ENCODE measurements at places on chromosomes 5 and 9.
A peak's percentile ranks its signal among the peaks of the same experiment; 100 is the strongest.

GRCh38 chr5:136132087-136132486 is 558 bp upstream of the SMAD5 start:
- peak; percentile 60 for DNase-seq

DNA sequence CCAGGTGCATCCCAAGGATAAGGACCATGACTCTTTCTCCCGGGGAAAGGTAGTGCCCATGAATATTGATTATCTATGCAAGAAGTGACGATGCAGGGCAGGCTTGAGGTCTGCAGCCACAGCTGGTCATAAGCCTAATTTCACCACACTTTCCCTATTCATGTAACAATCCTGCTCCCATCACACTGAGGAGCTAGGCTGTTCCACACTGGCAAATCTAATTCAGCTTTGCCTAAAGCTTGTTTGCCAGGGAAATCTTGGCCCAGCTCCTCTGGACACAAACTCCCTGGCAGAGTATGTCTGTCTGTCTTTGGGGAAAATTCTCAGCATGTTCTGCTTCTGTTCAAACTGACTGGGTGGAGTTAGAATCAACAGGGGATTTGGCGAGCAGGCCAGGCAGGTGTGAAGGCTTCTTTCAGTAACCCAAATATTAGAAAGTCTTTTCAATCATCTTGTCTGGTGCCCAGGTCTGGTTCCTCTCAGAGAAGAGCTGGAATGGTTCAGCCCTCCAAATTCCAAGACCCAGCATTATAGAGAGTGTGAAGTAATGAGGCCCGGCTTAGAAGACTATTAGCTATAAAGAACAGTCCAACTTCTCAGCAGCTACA is 88.5 kb upstream of the SPDL1 start:
- DNase-seq = no peak

DNA sequence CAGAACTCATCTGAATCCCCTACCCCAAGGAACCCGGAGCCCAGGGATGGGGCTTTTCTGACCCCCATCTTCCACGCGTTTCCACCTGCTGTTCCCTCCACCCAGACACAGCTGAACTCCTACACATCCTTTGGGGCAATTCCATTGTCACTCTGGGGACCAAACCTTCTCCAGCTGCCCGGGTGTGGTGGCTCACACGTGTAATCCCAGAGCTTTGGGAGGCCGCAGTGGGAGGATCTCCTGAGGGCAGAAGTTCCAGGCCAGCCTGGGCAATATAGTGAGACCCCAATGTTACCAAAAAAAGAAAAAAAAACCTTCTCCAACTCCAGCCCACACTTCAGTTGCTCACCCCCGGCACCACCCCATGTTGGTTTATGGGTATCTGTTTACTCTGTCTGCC is 8.1 kb downstream of the EPB41L4B start:
- DNase-seq = no peak

DNA sequence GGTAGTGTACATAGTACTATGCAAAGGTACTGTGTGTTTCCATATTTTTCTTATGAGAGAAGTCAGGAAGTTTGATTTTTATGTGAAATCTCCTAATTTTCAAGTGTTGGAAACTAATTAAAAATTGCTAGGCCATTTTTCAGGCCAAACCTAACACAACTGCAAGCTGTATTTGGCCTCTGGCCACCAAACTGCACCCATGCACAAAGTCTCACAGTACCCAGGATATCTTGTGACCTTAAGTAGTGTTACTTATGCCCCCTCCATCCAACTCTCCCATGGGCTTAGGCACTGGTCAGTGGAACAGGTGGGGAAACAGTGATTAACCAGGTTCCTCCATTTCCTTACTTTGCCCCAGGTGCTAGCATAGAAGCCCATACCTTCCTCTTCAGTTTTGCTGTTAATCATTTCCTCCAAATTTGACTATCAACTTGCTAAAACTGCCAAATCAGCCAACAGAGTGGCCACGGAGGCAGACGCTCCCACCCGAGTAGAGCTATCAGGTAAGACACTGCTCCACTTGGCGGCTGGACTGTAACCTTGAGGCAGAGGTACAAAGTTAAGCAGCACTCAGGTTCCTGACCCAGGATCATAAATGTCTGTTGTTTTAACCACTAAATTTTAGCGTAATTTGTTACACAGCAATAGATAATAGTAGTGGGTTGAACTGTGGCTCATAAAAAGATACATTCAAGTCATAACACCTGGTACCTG is 19.5 kb upstream of the KIF27 start:
- no peak for DNase-seq

DNA sequence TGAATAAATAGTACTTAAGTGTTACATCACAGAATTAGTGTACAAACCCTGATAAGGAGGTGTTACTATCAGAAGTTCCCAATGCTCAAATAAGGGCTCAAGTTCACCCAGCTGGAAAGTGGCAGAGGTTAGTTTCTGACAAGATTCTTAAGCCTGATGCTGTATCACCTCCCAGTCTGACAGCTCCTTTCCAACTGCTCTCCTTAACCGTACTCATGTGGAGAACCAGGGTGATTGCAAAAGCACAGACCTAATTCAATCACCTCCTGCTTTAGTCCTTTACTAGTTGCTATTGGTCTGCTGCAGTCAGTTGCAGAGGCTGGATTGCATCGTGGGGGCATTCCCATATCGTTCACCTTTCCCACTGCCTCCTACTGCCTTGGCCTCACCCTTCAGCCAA is 100.4 kb upstream of the ZNF618 start:
- DNase-seq = no peak

GRCh38 chr9:100959226-100959625 is 69.3 kb upstream of the PLPPR1 start:
- DNase-seq = no peak

DNA sequence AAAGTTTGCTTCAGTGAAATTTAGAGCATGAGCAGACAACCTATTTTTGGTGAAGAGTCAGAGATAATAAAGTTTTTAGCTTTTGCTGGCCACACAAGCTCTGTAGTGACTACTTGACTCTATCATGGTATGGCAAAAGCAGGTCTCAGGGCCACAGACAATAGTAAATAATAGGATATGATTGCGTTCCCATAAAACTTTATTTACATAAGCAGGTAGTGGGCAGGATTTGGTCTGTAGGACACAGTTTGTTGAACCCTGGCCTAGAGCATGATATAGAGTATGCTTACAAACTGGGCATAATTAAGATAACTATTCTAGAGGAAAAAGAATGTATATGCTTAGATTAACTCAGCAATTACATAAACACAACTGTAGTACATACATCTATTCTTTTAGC is 30.1 kb downstream of the ITGA1 start:
- DNase-seq = no peak

- no peak for DNase-seq
These were observed 4.8 kb downstream of the ECSCR start for GRCh38 chr5:139457653-139458306.

DNA sequence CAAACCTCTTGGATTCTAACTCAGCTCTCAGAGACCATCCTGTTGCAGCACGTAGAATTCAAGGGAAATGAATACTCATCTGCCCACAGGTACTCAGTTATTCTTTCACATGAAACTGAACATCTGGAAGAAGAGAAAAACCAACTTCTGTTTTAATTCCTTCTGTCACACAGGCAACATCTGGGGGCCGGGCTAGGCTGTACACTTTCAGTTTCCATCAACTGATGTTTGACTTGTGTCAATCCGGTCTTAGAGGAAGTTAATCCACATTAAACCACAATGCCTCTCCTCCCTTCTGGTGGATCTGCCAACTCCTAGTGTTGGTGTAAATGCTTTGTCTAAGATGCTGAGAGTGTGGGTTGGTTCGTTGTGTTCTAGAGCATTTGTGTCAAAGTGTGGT is 17.6 kb downstream of the DMRT3 start:
- DNase-seq = no peak

GRCh38 chr5:106862450-106863193 is 808.1 kb downstream of the EFNA5 start:
- DNase-seq = no peak

DNA sequence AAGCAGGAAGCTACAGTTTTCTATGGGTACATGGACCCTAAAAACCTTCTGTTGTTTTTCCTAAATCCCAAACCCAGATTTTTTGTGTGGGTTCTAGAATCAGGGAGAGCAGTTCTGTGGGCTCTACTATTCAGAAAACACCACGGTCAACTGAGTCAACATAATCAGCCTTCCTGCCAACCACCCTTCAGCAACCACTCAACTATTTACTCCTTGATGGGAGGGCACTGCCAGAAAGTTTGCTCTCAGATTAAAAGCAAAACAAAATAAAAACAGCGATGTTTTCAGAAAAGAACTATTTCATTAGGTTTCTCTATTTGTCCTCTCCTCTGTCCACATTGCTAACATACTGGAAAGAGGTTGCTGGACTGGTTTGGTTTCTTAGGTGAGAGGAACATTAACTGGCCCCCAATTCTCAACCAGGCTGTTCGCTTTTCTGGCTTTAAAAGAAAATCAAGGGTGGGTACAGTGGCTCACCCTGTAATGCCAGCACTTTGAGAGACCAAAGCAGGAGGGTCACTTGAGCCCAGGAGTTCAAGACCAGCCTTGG is 72.3 kb downstream of the GCNT1 start:
- DNase-seq = no peak

GRCh38 chr5:145991044-145991575 is 54.7 kb downstream of the SH3RF2 start:
- DNase-seq = no peak

DNA sequence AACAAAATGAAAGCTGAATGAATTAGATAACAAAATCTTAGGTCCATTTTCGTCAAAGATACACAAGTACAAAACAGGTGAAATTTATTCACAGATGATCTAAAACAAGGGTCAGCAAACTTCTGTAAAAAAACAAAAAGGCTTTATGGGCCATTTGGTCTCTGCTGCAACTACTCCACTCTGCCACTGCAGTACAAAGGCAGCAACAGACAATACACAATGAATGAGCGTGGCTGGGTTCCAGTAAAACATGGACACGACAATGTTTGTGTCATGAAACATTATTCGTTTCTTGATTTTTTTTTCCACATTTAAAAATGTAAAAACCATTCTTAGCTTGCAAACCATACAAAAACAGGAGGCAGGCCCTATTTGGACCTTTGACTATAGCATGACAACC is 71.9 kb downstream of the ECPAS start:
- no peak for DNase-seq

- no peak for DNase-seq
These were observed 10.5 kb upstream of the IPPK start for GRCh38 chr9:92680166-92681119.

- DNase-seq = no peak
These were observed 9.6 kb downstream of the PALM2AKAP2 start for GRCh38 chr9:109789556-109789955.

DNA sequence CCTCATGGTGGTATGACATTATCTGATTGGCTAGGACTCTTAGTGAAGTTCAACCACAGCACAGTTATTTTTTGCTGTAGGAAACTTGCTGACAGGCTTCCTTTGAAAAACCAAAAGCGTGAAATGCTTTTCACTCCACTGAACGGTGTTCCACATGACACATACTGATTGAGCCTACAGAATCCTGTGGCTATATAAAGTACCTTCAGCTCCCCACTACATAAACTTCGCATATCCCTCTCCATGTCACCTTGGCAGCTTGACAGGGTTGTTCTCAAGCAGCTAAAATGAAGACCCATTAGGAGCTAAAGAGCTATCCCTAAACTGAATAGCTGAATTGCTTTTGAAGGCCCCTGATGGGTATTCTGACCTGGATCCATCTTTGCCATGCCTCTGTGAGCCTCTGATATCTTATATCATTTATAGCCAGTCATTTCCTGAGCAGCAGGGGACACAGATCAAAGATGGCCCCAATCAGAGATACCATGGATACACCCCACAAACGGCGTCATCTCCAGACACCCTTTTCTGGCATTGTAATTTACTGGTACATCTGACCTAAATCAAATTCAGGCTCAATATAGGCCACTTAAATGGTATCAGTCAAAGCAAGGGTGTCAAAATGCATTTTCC is 91.5 kb downstream of the APBA1 start:
- DNase-seq = no peak

DNA sequence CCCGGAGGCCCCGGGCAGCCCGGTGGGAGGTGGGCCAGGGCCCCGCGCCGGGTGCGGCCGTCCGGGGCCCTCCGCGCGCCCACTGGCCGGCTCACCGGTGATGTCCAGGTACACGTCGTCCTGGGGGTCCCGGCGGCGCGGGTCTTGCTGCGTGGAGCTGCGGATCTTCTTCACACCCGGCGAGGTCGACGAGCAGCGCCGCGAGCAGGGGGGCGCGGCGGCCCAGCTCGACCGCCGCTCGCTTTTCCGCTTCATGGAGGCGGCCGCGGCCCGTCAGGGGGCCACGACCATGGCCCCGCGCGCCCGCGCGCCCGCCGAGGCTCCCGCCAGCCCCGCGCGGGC is 548 bp downstream of the CDC14B start:
- DNase-seq = no peak

DNA sequence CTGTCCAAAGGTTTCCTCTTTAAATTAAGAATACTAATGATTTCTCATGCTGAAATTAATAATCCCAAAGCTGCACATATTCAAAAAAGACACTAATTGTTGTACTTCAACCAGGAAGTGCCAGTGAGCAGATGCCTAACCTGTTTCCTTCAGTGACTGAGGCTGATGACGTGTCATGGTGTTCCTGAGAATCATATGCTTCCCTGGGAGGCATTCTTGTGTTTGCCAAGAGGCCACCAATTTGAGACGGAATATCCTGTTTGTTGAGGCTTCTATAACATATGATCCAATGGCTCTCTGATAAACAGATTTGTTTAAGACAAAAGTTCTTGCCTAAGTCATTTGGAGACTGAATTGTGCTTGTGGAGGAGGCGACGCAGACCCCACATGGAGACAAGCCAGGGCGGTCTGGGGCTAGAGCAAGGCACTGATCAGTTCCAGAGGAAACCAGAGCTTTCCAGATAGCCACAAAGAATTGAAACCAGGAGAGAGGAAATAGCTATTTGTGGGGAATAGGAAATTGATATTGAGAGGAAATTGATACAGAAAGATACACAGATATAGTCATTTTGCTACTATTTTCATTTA is 66.4 kb upstream of the ZNF608 start:
- DNase-seq = no peak

DNA sequence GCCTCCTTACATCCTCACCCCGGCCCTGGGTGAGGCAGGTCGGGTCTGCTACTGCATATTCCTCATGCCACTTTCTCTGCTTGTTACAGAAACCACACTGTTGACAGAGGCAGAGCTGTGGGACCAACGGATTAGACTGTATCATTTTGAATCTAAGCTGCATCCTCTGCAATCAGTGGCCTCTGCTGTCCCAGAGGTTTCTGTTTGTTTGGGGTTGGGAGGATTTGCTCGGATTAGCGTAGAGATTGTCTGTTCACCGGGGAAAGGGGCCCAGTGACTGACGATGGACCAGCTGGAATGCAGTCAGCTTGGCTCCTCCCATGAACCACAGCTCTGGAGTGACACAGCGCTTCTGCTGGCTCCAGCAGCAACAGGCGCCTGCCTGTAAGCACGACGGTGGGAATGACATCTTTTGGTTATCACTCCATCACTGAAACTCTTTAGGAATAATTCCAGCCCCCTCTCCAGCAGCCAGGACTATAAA is 37.3 kb upstream of the ADRA1B start:
- peak; percentile 76 for DNase-seq
